H9 (cell line): ENCODE measurements at places on chromosomes 16 and 17.

DNA sequence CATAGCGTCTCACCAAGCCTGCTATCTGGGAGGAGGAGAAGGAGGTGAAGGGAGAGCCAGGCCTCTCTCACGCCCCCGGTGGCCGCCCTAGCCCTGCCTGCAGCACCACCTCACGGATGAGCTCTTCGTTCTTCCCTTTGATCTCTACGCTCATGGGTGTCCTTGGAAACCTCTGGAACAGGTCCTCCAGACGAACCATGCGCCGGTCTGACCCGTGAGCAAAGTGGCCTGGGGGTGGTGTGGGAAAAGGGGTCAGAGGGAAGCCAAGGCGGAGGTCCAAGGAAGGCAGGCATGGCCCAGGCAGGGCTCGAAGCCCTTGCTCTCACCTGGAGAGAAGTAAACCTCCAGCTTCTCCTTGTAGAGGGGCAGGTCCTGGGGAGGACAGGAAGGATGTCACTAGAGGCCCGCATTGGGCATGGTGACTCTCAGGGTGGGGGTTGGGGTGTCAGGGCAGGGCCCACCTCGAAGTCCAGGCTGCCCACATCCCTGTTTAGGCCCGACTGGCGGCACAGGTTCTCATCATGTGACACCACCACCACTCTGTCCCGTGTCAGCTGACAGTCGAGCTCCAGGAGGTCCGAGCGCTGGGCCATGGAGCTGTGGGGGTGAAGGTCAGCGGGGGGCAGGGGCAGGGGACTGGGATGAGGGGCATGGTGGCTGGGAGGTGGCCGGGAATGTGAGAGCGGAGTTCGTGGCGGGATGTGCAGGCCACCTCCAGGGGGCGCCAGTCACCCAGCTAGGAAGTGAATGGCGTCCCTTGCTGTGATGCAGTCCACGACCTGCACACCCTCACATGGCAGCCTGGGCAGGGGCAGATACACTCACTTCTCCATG is 923 bp downstream of the GDPD3 start:
- DNase-seq = peak; percentile 86

- no peak for DNase-seq
Measured at GRCh38 chr17:70021726-70022125, 53.3 kb upstream of the KCNJ16 start.

- no peak for DNase-seq
Measured at GRCh38 chr17:74972973-74973328, 392 bp upstream of the HID1 start.

GRCh38 chr17:81607431-81607830 is 29.5 kb downstream of the NPLOC4 start:
- no peak for DNase-seq

DNA sequence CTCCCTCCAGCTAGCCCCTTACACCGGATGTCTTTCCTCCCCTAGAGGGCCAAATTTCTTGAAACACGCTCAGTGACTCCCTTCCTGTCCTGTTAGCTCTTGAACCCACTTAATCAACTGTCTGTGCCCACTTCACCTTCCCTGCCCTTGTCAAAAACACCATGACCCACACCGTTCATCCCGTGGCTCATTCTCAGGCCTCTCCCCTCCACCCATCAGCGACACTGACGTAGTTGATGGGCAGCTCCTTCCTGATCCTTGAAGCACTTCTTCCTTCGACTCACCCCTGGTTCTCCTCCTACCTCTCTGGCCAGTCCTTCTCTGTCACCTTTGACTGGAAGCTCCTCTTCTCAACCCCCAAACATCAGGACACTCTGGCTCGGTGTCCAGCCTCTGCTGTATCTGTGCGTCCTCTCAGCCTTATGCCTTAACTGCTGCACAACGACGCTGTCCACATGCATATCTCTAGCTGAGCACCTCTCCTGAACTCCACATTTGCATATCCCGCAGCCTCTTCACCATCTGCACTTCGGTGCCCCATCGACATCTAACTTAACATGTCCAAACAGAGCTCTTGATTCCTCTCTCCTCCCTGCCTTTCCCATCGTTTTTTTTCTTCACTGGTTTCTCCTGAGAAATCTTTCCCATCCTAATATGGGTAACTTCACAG is 39.3 kb upstream of the CCDC182 start:
- DNase-seq = peak; percentile 29

DNA sequence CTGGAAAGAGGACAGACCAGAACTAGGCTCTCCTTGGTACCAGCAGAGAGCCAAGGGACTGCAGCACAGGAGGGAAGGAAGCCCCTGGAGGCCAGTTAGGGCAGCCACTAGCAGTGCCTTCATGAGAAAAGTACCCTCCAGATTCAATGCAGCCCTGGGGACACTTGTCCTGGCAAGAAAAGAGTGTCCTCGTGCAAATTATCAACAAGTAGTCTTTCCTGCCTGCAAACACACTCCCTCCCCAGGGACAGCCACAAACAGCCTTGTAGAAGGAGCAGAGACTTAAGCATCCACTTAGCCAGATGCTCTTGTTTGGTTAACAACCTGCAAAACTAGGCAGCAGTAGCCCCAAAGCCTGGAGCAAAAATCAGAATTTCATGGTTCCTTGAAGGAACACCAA is 24.3 kb downstream of the CENPV start:
- DNase-seq = no peak

- no peak for DNase-seq
Measured at GRCh38 chr17:39156491-39156890, 5.1 kb upstream of the PLXDC1 start.

DNA sequence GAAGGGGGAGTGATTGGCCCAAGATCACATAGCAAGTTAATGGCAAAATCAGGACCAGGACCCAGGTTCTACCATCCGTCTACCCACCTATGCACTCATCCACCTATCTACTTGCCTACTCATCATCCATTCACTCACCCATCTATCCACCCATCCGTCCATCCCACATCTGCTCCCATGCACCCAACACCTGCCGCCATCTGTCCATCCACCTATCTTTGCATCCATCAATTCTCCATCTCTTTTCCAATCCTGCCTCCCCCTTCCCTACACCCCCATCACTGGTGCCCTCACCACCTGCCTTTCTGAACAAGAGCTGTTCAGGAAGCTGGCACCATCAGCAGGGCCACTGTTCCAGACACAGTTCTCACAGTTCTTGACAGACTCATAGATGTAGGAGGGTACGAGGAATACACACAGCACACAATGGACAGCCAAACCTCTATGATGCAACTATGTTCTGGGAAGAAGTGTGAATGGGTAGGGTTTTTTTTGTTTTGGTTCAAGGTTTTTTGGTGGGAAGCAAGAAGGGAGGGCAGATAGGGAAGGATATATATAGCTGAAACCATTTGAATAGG is 4.5 kb downstream of the SAMD14 start:
- no peak for DNase-seq

DNA sequence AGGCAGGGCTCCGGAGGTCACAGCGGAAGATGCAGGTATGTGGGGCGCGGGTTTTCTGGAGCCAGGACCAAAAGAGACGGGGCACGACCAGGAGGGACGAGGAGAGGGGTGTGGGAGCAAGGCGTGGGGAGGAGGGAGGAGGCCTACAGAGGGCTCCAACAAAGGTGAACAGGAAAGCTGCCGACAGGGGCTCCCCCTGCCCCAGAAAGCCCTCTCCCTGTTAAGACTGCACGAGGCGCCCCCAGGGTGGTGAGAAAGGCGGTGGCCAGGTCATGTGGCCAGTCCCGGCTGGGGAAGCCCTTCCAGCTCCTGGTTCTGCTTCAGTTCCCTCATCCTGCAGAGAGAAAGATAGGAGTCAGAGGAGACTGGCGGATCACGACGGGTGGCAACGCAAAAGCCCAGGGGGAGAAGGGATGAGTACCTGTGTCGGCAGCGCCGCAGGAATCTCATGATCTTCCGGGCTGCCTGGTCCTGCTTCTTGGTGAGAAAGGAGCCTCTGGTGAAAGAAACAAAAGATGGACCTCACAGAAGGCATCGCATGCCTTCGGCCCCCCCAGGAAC is 949 bp upstream of the SPAG7 start:
- no peak for DNase-seq

GRCh38 chr17:64270885-64271284 is 7.8 kb upstream of the TEX2 start:
- DNase-seq = no peak

- no peak for DNase-seq
Measured at GRCh38 chr16:11752856-11753255, 10.2 kb upstream of the TXNDC11 start.

- peak; percentile 8 for DNase-seq
Measured at GRCh38 chr17:15250135-15250860, 14.8 kb downstream of the PMP22 start.

DNA sequence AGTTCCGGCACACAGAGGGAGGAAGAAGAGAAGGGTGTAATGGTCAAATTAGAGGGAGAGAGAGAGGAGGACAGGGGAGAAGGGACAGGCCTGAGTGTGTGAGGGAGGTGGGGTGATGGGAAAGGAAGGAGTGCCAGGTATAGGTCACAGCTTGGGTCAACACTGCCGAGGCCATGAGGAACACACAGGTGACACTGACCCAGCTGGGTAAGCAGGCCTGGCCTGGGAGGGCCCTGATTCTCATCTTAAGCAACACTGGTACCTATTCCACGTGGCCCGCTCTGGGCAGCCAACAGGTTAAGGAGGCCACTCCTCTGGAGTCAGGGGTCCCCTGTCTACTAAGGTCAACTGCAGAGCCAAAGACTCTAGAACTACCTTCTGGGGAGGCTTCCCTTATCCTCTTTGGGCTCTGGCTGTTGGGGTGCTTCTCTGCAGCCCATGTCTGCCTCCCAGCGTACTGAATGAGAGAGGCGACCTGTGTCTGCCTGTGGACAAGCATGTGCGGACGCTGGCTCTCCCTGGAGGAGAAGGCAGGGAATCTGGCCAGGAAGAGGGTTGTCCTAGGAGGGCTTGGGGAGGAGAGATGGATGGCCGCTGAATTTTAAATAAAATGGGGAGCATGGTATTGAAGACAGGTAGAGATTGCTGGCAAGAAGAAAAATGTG is 57.6 kb downstream of the RGS9 start:
- peak; percentile 51 for DNase-seq

GRCh38 chr16:27400751-27401620 is 988 bp upstream of the IL21R start:
- no peak for DNase-seq

GRCh38 chr16:3027983-3028715 is 4.3 kb downstream of the THOC6 start:
- peak; percentile 97 for DNase-seq
